ENCODE measurements at places on chromosomes 6 and 20.

GRCh38 chr6:94535798-94536197 is 1041.5 kb upstream of the MANEA start:
- no peak for DNase-seq

- no peak for DNase-seq
Observed at GRCh38 chr6:168122521-168122920, 43.5 kb upstream of the FRMD1 start.

DNA sequence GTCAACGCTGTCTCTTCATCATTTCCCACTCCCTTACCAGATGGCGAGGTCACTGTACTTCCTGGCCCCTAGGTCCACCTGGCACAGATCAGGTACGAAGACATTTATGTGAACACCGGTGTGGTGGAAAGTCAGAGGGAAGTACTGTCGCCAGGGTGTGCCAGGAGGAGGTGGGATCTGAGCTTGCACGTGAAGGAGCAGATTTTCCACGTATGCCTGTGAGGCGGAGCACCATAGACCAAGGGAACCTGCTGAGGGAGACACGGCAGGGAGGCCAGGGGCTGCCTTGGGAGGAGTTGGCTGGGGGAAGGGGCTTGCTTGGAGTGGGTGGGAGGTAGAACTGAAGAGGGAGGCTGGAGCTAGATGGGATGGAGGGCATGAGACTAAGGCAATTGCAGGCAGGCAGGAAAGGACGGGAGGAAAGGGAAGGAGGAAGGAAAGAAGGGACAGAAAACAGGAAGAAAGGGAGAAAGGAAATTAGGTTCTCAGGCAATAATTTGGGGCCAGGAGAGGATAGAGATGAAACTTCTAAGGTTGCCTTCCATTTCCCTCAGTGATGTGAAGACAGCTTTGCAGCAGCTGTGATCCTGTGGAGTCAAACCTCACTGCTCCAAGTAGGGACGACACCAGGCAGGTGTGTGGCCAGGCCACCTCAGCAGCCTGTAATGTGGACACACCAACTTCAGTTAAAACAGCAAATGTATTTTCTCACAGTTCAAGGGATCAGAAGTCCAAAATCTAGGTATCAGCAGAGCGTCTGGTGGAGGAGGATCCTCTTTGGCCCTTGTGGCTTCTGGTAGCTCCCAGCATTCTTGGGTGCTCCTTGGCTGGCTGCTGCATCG is 46.8 kb downstream of the CHMP4B start:
- DNase-seq: no peak

GRCh38 chr6:159766906-159767305 is 5.1 kb downstream of the ACAT2 start:
- no peak for DNase-seq

DNA sequence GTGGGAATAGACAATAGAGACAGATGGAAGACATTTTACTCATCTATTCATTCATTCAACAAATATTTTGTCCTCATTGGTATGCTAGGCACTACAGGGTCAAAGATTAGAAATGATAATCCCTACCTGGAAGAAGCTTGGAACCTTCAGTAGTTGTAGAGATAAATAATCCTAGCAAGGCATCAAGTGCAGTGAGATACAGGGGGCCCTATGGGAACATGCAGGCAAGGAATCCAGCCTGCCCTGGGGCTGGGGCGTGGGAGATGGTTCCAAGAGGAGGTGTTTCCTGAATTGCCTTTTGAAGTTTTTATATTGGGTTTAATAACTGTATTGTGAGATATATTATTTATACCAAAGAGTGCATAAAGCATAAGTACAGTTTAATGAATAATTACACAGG is 64.5 kb downstream of the TRMT11 start:
- no peak for DNase-seq

DNA sequence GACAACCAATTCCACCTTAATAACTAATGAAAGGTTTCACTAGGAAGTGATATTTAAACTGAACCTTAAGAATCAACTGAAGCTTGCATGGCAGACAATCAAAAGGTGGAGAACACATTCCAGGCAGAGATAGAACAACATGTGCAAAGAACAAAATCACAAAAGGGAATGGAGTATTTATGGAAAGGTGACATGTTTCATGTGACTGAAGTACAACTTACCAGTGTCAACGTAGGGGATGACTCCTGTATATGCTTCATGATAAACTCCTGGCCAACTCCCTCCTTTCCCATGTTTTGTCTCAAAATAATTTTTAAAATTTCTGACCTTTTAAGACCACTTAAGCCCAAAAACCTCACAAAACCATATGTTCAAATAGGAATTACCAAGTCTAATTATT is 6.6 kb downstream of the PLN start:
- DNase-seq: no peak

- no peak for DNase-seq
Observed at GRCh38 chr20:47315339-47316056, 41.0 kb downstream of the ZMYND8 start.

GRCh38 chr6:56311061-56311460 is 63.7 kb upstream of the COL21A1 start:
- no peak for DNase-seq

- DNase-seq: no peak
Observed at GRCh38 chr6:29014729-29015608, 9.9 kb upstream of the ZNF311 start.

- no peak for DNase-seq
Observed at GRCh38 chr6:21181866-21182265, 411.7 kb upstream of the SOX4 start.

DNA sequence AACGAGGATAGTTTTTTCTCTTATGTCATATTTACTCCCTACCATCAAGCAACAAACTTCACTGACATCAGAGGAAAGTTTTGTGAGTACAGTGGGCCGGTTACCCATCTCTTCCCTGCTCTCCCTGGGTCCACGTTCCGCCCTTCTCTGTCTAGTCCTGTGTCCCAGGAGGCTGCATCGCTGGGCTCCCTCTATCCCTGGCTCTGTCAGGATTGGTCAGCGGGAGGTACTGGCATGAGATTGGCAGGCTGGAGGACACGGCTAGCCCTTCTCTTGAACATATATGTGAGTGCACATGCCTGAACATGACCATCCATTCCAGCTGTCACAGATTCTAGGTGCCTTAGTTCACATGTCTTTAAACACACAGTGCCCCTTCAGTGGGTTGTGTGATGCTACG is 30.3 kb upstream of the TMEM181 start:
- no peak for DNase-seq

- no peak for DNase-seq
Observed at GRCh38 chr6:37072526-37072925, 67.1 kb downstream of the FGD2 start.

DNA sequence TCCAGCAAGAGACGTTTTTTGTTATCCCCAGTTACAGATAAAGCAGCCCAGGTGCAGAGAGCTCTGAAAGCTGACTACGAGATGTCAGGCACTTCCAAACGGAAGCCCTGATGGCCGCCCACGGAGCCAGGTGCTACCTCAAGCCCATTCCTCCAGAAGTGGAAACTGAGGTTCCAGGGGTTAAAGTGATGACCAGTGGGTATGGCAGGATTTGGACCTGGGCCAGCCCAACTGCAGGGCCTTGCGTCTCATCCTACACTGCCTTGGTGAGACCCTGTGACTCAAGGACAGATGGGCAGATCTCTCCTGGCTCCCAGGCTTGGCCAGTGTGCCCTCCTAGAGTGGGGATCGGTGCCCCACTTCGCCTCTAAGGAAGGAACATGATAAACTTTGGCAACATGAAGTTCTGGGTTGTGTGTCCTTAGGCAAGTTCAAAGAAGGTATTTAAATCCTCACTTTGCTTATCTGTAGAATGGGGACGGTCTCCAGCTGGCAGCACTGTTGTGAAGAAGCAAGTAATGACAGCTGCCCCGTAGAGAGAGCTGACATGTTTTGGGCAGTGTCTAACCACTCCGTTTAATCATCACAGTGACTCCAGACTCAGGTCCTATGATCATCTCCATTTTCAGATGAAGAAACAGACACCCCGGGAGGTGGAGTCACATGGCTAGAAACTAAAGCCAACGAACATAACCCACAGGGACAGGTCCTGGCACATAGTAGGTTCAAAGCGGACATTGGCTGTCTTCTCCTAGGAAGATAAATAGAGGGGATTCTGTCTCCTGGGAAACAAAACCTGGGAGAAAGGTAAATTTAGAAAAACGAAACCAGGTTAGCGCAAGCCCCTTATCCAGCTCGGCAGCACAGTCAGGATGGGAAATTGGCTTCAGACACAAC is 34.4 kb upstream of the CDH22 start:
- no peak for DNase-seq

- DNase-seq: no peak
Observed at GRCh38 chr6:157528931-157529653, 148.1 kb downstream of the ZDHHC14 start.

DNA sequence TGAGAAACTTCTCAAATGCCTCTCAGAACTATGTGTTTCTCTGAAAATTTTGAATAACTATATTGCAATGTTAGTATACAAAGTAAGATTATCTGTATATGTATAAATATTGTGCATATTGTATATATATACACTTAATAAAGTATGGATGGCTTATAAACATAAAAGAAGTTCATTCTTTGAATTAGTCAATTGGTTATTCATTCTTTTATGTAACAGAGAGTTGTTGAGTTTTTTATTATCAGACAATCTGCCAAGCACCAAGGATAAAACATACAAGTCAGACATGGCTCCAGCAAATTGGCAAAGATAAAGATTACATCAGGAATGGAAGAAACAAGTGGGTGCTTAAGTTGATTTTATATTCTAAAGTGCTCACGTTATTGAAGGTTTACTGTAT is 289.1 kb upstream of the EYS start:
- no peak for DNase-seq

DNA sequence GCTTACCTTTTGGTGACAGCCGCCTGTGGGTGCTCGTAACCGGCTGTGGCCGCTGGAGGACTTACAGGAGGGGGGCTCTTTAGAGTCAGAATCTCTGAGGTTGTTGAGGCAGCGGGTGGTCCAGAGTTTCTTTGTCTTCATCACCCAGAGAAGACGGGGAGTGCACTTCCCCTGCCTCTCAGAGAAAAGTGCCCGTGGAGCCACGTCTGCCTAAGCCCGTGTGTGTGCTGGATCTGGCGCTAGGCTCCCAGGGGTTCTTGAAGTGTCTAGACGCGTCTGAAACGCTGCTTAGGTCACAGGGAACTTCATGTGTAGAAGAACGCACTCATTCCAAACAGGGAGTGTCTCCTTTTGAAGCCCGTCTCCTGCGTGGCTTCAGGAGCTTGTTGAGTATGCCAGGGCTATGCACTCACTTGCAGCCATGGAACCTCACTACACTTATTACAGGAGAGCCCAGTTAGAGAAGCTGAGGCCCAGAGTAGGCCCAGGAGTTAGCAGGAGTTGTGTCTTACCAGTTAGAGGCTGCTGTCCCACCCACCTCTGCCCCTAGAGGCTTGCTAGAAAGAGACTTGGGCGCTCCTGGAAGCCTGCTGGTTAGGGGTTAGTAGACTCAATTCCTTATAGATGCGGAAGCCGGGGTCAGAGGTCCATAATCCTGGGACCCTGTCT is 1.3 kb downstream of the LSM14B start:
- no peak for DNase-seq

GRCh38 chr6:83303426-83303825 is 110.3 kb downstream of the RWDD2A start:
- no peak for DNase-seq

- DNase-seq: no peak
Observed at GRCh38 chr6:147765541-147765940, 257.1 kb downstream of the SAMD5 start.

DNA sequence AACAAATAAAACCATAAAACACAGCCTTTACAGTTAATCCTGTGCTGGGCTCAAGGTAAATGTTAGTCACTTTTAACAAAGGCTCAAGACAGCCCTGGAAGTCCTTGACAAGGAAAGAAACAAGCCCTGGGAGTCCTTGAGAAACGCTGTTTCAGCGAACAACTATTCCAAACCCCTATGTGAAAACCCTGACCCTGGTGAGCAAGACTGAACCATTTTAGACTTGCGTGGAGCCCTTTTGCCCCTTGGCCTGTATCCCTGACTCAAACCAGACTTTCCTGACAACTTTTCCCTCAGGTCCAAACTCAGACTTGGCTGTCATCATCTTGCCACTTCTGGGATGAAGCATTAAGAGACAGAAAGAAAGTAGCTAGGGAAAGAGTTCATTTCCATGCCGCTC is 180.4 kb downstream of the AIG1 start:
- DNase-seq: no peak

DNA sequence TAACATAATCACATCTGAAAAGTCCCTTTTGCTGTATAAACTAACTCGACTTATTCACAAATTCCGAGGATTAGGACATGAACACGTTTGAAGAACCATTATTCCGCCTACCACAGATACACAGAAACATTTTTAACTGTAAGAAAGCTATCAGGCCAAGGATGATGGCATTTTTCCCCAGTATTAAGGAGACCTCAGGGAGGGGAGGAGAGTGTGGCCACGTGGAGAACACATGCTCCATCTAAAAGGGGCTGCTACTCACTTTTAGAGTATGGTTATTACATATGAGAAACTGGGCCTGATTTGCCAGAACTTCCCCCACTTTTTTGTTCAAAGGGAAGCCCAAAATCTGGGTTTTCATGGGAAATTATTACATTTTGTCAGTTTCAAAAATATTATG is 153.4 kb downstream of the EYA2 start:
- DNase-seq: no peak

DNA sequence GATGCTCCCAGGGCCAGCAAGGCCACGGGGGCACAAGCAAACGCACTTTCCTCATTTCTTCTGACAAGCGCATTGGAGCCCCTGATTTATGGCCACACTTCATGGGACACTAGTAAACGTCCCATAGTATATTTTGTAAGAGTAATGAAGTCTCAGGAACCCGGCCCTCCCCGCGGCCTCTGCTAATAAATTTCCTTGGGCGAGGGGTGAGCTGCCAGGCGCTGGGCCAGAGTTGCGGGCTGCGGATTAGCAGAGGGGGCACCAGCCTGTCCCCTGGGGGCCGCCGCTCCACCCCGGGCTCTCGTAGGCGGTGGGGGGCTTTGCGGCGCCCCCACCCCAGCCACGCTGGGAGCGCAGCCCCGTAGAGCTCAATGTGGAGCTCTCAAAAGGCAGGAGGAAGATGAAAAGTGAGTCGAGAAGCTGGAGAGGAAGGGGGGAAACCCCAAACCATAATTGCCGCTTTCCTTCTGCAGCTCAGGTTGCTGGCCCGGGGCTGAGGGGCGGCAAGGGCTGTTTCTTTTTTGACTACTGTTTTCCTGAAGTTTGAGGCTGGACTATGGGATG is 173.6 kb downstream of the CDC5L start:
- DNase-seq: no peak

DNA sequence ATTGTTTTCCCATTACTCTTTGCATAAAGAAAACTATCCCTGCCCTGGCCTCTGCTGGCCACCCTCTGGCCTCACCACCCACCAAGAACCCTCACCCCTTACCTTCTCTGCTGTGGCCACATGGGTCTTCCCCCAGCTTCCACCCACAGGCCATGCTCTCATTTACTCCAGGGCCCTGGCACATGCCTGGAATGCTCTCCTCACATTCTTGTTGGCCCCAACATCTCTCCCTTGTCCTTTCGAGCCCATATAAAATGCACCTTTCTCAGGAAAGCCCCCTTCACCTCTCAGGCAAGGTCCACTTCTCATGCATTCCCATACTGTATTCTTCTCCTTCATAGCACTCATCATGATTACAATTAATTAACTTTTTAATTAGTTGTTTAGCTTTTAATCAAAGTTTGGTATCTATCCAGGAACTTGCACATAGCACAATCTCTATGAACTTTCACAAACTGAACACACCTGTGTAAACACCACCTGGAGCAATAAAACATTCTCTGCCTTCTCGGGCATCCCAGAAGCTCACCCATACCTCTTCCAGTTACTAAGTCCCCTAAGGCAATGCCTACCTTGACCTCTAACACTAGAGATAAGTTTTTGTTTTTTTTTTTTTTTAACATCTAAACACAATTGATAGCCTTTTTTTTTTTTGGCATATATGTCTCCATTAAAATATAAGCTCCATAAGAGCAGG is 617.2 kb downstream of the PTPRT start:
- DNase-seq: no peak

GRCh38 chr6:149122850-149123821 is 194.4 kb upstream of the TAB2 start:
- DNase-seq: no peak
